ENCODE measurements at places on chromosomes 6 and 20.

GRCh38 chr20:34445177-34446065, 70.8 kb upstream of the DYNLRB1 start:
- no peak for DNase-seq

DNA sequence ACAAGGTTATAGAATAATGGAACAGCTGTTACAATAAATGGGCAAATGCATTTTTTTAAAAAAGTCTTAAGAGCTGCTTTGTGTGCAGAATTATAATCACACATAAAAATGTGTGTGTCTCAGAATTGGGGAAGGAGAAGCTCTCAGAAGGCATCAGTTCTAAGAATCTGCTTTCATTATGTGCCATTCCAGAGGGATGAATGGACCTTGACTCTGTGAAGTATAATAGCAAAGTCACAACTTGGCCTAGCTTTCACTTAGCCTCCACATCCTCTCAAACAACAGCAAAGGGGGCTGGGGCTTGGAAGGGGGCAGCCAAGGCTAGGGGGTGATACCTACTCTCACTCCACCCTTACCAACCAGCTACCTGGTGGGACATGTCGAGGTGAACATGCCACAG, 265.0 kb downstream of the CDC5L start:
- DNase-seq = no peak

- DNase-seq = no peak
Observed at GRCh38 chr6:65852369-65852852, 145.4 kb upstream of the EYS start.

GRCh38 chr6:149924933-149925252, 2.0 kb upstream of the RAET1G start:
- peak; percentile 19 for DNase-seq

DNA sequence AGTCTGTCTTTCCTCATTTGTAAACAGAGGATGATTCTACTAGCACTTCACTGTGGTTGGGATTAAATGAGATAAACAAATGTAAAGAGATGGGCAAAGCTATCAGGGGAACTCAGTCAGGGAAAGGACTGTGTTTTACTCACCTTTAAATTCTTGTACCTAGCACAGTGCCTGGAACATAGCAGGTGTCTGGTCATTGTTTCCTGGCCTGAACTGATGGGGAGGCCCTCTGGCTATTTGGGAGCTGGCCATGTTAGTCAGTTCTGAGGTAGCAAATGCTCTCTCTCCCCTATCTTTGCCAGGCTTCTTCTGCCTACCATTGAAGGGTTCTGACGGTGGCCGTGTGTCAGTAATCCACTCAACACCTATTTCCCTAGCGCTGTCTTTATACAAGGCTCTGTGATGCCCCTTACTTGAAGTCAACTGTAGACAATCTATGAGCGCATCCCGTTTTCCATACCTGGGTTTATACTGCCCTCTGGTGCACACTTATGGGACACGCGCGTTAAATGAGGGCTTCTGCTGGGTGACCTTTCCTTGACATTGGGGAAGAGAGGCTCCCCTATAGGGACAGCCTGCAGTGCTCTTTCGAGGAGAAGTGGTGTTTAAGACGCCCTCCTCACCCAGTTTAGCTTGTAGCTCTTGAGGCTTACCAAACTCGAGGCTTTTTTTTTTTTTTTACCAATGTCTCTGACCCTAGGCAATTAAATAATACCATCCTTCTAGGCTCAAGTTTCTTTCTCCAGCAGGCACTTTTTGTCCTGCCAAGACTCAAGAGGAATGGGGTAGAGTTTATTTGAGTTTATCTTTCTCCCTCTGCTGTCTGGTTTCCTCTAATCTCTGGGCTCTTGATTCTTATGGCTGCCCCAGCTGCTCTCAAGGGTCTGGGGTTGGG, 4.0 kb upstream of the SPATS1 start:
- DNase-seq = peak; percentile 67

- no peak for DNase-seq
Observed at GRCh38 chr6:158069800-158070195, 88.1 kb downstream of the SYNJ2 start.
